ENCODE measurements at places on chromosomes 1 and 21.

DNA sequence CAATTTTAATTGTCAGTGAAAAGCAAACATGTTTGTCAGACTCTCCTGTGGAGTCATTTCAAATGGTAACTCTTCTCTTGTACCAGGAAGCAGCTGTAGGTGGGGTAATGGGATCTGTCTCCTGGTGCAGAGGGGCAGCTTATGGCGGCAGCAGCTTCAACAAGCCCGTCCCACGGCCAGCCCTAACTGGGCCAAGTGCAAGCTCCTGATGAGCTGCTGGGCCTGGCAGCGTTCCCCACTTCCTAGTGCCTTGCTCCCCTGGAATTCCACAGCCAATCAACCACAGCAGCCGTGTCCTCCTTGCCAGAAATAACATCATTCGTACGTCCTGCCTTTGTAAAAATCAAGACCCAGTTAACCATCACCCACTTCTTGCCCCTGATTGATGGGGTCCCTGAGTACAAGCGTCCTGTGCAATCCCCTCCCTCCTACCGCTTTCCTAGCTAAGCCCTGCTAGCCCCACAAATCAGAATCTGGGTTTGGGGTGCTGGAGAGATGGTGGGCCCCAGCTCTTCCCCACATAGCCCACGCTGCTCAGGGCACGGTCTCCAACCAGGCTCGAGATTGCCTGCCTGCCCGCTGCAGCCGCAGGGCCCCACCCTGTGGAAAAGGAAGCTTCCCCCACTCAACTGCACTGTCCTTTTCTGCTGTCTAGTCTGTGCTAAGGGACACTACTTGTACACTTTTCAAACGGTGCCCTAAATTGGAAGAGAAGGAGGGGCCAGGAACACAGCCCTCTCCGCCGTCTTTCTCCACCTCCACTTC lies 61.2 kb downstream of the TOR1AIP2 start:
- no peak for DNase-seq

- DNase-seq: no peak
These were observed 53.9 kb downstream of the GALNT2 start for GRCh38 chr1:230120921-230121381.

DNA sequence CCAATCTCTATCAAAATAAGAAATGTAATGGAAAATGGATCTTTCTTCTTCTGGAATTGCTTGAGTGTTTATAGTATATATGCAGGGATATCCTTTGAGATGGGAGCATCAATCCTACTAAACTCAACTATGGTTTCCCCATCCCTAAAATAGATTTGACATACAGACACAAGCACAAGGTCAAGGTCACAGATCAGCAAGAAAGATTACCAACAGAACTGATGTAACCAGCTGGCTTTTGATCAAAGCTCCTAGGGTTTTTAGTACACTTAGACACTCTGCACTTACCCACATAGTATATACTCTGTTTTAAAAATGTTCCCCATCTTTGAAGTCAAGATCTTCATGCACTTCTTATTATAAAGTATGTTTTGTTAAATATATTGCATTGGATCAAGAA lies 85.5 kb downstream of the NRIP1 start:
- DNase-seq: no peak

- DNase-seq: no peak
These were observed 24.1 kb upstream of the NFASC start for GRCh38 chr1:204846546-204846945.

- peak; percentile 69 for DNase-seq
These were observed 433 bp downstream of the TMEM200B start for GRCh38 chr1:29123053-29123886.

- DNase-seq: no peak
These were observed 116.8 kb upstream of the ATP1A1 start for GRCh38 chr1:116256286-116256649.

- DNase-seq: no peak
These were observed 931.2 kb upstream of the B3GALT2 start for GRCh38 chr1:194117582-194117981.

DNA sequence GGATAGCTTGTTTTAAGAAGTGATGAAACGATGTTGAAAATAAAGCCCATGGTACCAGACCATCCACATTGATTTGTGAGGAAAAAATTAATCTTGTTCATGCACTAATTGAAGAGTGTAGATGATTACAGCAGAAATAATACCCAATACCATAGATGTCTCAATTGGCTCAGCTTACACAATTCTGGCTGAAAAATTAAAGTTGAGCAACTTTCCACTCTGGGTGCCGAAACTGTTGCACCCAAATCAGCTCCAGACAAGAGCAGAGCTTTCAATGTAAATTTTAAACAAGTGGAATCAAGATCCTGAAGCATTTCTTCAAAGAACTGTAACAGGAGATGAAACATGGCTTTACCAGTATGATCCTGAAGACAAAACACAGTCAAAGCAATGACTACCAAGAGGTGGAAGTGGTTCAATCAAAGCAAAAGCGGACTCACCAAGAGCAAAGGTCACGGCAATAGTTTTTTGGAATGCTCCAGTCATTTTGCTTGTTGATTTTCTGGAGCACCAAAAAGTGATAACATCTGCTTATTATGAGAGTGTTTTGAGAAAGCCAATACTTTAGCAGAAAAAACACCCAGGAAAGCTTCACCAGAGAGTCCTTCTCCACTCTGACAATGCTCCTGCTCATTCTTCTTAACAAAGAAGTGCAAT lies 16.1 kb upstream of the KCNA3 start:
- DNase-seq: no peak

DNA sequence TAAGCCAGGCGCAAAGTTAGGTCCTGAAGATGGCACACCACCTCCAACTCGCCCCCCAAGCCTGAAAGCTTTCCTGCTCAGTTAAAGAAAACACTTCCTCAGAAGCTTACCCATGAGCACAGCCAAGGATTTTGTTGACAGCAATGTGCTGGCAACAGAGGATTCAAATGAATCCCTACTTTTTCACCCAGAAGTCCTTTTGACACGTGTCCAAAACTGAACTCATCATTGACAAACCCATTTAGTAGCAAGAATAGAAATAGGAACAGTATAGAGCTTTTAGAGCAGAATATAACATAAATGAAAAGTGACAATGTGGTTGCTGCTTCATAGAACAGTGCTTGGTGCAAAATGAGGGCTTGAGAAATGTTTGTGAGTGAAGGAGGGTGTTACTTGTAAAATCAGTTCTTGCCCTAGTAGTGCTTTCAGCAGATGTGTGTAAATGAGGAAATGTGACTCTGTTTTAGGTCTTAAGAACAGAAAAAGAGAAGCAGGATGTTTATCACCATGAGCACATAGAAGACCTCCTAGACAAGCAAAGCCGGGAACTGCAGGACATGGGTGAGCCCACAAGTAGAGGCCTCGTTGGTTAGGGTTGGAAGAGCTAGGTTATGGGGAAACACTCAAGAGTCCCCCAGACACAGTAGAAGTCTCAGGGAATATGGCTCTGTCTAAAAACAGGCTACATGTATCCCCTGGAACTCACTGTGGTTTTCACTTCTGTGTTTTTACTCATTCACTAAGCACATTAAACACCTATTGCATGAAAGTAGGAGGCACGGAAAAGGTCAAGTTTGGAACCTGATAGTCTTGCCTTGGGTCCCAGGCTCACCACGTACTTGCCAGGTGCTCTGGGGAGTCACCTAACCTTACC lies 48.6 kb upstream of the TMEM125 start:
- peak; percentile 53 for DNase-seq
